ENCODE measurements at places on chromosomes 11 and 22.

DNA sequence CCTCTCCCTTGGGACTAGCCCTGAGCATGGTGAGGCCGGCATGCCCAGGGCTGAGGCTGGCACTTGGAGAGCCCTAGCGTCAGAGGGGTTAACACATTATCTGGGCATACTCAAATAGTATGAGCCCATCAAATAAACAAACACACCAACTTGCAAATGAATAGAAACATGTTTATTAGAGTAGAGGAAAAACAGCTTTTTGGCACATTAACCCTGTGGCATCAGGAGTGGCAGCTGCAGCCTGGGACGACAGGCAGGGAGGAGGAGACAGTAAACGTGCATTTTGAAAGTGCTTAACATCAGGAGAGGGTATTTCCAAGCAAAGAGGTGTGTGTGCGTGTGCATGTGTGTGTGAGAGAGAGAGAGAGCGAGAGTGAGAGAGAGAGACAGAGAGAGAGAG, 684.9 kb downstream of the NTM start:
- ATAC-seq = no peak

GRCh38 chr11:27287205-27287604, 75.8 kb downstream of the CCDC34 start:
- ATAC-seq = no peak

DNA sequence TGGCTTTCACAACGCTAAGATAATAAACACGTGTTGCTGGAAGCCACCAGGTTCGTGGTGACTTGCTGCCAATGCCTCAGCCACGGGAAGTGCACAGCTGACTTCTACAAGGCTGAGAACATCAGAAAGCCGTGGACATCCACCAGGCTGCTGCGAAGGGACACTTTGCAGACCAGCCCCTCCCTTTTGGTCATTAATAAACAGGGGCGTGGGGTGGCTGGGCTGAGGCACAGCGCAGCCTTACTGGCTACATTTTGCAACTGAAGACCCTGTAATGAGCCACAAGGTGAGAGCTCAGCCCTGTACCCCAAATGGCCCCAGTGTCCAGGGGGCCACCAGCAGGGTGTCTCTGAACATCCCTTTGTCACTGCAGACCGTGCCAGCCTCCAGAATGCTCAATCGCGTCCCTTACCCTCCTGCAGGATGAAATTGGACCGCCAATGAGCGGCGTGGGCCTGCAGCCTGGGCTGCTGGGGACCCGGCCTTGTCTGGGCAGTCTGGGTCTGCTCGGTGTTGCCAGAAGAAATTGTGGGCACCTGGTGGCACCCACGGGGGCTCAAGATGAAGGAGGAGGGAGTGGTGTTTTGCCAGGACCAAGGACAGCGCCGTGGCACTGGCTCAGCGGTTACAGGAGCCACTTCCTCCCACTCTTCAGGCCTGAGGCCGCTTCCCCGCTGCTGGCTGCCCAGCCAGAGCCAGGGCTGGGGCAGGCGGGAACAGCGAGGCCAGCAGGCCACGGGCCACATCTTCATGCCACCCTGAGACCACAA, 181.9 kb downstream of the CTTN start:
- ATAC-seq = no peak

- ATAC-seq = no peak
Measured at GRCh38 chr11:68189082-68189481, 24.0 kb downstream of the KMT5B start.

- no peak for ATAC-seq
Measured at GRCh38 chr11:11491014-11491413, 130.8 kb downstream of the GALNT18 start.

DNA sequence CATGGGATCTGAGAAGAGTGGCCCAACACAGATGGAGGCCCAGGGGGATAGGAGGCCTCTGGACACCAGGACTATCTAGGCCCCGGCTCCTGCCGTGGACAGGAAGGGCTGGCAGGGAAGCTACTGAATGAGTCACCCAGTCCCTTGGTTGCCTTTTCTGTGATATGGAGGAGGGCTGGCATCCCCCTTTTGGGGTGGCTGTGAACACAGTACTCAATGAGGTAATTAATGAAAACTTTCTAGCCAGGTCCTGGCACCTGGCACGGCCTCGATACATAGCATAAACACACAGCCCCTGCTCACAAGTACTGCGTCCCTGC, 163.2 kb downstream of the CHST1 start:
- no peak for ATAC-seq

- ATAC-seq = no peak
Measured at GRCh38 chr11:70578831-70579230, 180.5 kb downstream of the CTTN start.

GRCh38 chr11:94537031-94537600, 6.6 kb upstream of the FUT4 start:
- no peak for ATAC-seq

DNA sequence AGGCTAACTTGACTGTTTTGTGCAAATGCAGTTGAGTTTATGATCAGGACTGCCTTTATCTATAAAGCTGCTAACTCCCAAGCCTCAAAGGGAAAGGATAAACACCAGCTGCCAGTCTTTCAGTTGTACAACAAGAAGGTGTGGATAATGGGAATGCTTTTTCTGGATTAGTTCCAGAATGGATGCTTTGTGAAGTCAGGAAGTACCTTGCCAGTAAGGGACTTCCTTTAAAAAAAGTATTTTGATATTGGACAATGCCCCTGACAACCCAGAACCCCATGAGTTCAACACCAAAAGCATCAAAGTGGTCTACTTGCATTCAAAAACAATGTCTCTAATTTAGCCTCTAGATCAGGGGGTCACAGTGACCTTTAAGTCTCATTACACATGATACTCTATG, 32.0 kb downstream of the OR5A2 start:
- ATAC-seq = no peak

DNA sequence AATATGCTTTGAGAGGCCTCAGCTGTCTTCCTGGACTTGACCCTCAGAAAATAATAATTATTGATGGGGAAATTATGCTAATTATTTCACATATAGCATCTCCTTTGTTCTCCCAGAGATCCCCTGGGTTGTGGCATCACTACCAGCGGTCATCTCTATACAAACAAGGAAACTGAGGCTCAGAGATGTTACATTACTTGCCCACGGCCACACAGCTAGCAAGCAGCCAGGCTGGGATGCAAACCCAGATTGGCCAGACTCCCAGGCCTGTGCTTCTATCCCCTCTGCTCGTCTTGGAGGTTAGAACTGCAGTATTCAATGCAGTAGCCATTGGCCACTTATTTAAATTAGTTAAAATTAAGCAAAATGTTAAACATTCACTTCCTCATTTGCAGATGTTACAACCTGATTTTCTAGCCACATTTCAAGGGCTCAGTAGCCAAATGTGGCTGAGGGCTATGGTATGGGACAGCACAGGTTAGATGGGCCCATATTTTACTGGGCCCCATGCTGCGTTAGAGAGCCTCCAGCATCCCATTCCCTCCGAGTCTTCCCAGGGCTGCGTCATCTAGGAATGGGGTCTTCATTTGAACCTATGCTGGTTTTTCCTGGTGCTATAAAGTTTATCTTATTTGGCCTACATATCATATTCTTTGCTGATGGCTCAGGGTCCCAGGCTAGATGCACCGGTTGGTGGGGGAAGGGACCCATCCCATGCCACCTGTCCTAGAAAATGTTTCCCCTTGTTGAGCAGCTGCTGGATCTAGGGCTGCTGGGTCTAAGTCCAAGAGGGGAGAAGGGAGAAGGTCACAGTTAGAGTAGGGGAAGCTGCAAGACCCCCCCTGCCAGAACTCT, 2.2 kb downstream of the SLC35C1 start:
- no peak for ATAC-seq

GRCh38 chr22:29055192-29055830, 6.3 kb downstream of the C22orf31 start:
- ATAC-seq = no peak

DNA sequence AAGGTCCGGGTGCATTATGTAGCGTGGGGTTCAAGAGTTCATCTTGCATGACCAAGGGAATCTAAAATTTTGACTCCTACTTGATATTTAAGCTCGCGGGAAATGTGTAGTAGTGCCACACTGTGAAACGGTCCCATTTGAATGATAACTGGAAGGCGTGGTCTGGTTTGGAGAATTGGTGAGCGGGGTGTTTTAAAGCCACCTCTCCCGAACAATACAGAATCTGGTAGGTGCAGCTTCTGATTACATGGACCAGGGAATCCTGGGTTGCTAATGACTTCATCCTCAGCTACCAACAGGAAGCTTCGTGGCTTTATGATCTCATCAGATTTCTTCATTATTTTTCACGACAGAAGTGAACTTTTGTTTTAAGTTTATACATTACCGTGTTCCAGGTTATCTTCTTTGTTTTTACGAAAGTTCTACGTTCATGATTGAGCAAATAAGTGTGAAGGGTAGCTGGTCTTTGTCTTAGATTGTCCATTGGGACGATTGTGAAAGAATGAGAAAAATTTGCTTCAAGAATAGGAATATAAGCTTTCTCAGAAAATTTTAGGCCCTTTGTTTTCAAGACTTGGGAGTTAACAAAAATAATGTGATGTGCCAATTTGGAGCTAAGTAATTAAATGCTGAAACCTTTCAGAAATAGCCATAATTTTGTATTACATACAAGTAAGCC, 1.7 kb downstream of the QSER1 start:
- peak; percentile 81 for ATAC-seq

DNA sequence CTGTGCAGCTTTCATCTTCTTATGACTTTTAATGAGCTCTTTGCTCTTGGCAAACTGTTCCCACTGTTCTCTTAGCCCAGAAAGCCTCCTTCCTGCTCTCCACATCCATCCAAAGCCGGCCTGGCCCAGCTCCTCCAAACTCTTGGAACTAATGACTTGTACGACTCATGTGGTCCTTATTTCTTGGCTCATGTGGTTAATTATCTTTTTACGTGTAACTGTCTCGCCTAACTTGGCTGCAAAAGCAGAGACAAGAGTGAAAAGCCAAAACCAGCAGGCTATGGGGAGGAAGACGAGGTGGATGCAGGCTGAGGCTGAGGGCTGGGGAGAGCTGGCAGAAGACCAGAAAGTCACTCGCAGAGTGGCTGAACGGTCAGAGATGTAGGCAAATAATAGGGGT, 5.5 kb downstream of the CSNK2A3 start:
- ATAC-seq = no peak

- no peak for ATAC-seq
Measured at GRCh38 chr11:115724666-115725065, 220.5 kb upstream of the CADM1 start.

DNA sequence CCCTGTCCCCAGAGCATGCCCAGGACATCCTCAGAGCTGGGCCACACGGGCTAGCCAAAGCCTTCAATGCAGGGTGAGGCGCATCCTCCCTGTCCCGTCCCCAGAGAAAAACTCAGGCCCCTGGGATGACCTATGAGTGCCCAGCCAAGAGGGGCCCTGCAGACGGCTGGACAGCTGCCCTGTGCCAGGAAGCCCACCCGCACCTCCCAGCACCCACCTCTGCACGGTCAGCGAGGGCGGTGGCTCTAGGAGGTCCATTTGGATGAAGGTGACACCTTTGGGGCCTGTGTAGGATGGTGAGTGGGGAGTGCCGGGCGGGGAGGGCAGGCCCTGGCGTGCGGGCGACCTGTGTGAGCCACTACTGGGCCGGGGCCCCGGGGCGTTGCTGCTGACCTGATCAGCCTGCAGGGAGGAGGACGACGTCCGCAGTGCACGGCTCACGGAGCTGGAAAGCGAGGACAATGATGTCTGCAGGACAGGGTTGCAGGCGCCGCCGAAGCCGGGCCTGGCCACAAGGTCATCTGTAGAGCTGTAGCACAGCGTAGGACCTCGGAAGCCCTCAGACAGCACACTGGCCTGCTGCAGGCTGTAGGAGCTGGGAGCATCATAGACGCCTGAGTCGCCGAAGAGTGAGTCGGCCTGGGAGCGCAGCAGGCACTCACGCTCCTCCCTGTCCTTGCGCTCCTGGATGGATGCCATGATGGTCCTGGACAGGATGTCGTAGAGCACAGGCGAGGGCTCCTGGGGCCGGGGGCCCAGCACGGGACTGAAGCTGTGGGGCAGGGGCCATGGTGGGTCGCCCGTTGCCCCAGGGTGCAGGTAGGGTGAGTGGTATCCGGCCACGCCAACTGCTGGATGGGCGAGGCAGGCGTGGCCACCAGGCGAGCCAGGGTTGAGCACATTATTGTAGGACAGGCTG, 180.5 kb downstream of the IGLL1 start:
- no peak for ATAC-seq

DNA sequence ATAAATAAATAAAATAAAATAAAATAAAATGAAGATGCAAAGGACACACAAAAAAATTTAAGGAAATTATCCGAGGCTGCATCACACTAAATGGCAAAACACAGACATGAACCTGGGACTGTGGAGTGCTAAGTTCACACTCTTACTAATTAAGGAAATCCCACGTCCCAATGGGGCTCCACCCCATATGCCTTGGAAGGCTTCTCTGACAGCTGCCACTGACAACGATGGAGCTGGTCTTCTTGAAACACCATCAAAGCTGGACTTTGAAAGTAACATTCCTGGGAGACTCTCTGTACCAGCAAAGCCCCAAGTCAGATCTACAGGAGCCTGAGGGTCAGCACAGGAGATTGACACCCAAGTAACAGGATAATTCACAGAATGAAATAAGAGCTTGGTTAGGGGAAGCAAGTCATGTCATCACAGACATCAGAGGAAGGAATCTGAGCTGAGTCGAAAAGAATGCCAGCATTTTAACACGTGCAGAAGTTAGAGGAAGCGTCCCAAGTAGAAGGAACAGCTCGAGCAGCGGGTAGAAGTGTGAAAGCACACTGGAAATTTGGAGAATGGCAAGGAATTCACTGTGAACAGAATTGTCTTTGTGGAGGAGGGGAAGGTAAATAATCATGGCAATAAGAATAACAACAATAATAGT, 13.8 kb downstream of the TPST2 start:
- ATAC-seq = no peak

DNA sequence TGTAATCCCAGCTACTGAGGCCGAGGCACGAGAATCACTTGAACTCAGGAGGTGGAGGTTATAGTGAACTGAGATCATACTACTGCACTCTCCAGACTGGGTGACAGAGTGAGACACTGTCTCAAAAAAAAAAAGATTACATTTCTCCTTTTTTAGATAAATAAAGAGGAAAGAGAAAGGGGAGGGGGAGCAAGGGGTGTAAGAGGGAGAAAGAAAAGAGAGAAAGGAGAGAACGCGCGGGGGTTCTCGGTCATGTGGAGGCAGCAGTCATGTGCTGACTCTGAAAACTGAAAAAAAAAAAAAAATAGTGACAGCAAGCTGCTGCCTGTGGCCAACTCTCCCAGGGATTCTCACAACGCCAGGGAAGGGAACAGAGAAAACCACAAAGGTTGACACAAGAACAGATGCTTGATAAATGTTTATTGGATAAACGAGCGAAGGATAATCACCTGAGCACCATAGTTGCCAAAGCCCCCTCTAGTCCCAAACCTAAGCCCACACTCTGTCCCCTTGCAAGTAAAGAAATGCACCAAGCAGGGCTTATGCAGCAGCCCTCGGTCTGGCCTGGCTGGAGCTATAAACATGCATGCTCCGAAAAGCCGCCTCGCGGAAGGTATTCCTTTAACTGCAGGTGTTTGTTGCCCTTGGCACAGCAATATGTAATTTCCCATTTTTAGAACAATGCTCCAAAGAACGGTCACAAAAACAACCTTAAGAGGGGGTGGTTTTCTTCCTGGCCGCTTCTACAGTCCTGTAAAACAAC, 14.5 kb downstream of the SCGB1A1 start:
- no peak for ATAC-seq

GRCh38 chr11:71568704-71569349, 3.5 kb downstream of the KRTAP5-10 start:
- no peak for ATAC-seq

GRCh38 chr22:42380769-42381551, 51.2 kb downstream of the NFAM1 start:
- no peak for ATAC-seq

- ATAC-seq = no peak
Measured at GRCh38 chr11:31531293-31531692, 21.7 kb downstream of the ELP4 start.

GRCh38 chr11:44886790-44887140, 63.9 kb downstream of the TP53I11 start:
- ATAC-seq = peak; percentile 89

All from SK-N-SH treated with all-trans-retinoic acid at 6 μM for 48 hours (cell line).